ENCODE measurements at places on chromosomes 1 and 21. TPM values are rescaled to one million over a fixed set of nuclear protein-coding genes. Genes with fewer than 3 reads are reported as not detected.
A peak's percentile ranks its signal among the peaks of the same experiment; 100 is the strongest.

- peak; percentile 88 for DNase-seq
These were observed 34.1 kb downstream of the OR2G3 start for GRCh38 chr1:247639381-247639981.

DNA sequence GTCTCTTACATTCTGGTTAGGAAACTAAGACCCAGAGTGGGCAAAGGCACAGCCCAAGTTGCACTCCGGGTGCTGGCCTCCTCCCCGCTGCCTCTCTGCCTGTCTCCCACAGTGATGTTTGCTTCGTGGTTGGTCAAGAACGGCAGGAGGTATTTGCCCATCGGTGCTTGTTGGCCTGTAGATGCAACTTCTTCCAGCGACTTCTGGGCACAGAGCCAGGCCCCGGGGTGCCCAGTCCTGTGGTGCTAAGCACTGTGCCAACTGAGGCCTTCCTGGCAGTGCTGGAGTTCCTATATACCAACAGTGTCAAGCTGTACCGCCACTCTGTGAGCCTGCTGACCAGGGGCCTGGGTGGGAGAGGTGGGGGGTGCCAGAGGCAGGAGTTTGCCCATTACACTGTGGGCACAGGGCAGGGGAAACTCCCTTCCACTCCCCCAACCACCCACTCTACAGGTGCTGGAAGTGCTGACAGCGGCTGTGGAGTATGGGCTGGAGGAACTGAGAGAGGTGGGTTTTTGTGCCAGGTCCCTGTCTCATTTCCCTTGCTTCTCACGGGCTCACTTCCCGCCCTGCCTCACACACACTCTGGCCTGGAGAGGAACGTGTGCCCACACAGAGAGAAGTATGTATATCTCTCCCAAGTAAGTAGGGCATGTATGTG lies 1.9 kb downstream of the BTBD19 start:
- peak; percentile 97 for DNase-seq

DNA sequence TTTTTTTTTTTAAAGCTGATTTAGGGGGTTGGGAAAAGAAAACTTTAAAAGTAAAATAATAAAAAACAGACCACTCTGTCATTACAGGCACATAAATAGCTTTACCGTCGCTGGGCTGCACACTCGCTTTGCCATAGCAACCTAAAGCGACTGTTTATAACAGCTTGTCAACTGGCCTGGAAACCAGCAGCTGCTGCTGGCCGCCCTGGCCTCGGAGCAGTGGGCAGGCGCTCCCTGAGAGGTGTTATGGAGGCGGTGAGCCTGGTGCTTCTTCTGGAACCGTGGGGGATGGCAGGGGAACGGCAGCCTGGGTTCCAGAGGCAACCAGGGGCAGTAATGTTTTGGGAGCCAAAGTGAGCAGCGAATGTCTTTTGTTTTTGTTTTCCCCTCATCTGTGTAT lies 45.7 kb downstream of the ATP2B4 start:
- no peak for DNase-seq

GRCh38 chr1:205535866-205536758 lies 31.6 kb downstream of the CDK18 start:
- DNase-seq: no peak

- no peak for DNase-seq
These were observed 677.8 kb downstream of the USP25 start for GRCh38 chr21:16407403-16408240.

- no peak for DNase-seq
These were observed 560 bp downstream of the PADI2 start for GRCh38 chr1:17118706-17119075.

- no peak for DNase-seq
These were observed 7.5 kb downstream of the RBM15 start for GRCh38 chr1:110346690-110347089.

The LCE1C gene
- not detected for total RNA-seq
